ENCODE measurements at places on chromosomes 12 and 14.
A peak's percentile ranks its signal among the peaks of the same experiment; 100 is the strongest.

- peak; percentile 12 for DNase-seq
Observed at GRCh38 chr14:97824218-97824617, 1027.0 kb downstream of the VRK1 start.

- DNase-seq, result no peak
Observed at GRCh38 chr12:77349689-77350370, 284.5 kb upstream of the E2F7 start.

DNA sequence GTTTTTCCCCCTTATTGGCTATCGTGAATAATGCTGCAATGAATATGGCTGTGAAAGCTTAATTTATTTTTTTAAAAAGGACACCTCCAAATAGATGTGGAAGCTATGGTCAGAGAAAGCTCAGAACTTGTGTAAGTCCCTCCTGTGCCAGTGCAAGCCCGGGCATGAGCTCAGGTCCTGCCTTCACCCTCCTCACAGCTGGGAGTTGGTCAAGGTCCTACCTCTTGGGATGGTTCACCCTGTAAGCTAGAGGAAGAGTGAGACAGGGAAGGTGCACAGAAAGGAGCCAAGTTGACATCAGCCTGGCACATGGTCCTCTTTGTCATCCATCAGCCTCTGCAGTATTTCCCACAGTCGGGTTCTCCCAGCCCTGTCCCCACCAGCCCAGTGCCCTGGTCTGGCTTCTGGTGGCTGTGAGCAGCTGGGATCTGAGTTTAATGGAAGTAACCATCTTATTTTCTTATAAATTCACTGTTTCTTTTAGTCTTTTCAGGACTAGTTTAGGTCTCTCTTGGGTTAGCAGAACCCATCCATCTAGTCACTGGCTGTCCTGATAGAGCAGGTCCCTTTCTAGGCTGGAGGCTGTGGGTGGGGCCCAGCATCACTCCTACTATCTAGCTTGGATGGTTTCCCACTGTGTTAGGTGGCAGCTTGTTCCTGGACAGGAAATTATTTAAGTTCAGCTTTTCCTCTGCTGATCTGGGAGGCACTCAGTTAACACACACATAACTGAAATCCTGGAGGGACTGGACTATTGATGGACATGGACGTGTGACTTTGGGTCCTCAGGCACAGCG lies 11.8 kb upstream of the PLEKHG3 start:
- DNase-seq, result no peak

DNA sequence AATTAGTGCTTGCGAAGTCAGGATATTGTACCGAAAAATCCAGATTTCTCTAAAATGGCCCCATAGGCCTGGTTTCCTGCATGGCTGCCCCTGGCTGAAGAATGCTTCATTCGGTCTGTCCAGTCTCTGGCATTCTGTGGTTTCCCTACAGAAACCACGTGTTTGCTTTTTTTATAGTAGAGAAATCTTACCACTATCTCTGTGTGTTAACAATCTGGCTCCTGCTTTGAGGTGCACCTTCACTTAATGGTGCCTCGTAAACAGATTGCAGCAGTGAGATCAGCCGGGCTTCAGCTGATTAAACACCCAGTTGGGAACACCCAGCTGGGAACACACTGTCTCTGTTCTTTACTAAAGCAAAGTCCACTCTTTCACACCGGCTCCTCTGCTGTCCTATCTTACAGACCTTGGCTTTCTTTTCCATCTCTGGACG lies 6.7 kb upstream of the DNAAF2 start:
- peak; percentile 26 for DNase-seq

- no peak for DNase-seq
Observed at GRCh38 chr12:52285172-52285745, 6.1 kb downstream of the KRT81 start.

- peak; percentile 52 for DNase-seq
Observed at GRCh38 chr12:120453977-120454376, 7.7 kb downstream of the GATC start.

DNA sequence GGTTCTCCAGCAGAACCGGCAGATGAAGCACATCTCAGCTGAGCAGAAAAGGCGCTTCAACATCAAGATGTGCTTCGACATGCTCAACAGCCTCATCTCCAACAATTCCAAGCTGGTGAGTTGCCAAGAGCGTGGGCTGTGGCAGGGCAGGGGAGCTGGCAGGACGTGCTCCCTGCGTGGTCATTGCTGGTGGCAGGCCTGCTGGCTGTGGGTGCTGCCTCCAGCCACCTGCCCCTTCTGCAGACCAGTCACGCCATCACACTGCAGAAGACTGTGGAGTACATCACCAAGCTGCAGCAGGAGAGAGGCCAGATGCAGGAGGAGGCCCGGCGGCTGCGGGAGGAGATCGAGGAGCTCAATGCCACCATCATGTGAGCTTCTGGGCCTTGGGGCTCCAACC lies 35.8 kb downstream of the IL31 start:
- DNase-seq, result no peak

- DNase-seq, result no peak
Observed at GRCh38 chr12:38823738-38824137, 81.7 kb downstream of the CPNE8 start.

DNA sequence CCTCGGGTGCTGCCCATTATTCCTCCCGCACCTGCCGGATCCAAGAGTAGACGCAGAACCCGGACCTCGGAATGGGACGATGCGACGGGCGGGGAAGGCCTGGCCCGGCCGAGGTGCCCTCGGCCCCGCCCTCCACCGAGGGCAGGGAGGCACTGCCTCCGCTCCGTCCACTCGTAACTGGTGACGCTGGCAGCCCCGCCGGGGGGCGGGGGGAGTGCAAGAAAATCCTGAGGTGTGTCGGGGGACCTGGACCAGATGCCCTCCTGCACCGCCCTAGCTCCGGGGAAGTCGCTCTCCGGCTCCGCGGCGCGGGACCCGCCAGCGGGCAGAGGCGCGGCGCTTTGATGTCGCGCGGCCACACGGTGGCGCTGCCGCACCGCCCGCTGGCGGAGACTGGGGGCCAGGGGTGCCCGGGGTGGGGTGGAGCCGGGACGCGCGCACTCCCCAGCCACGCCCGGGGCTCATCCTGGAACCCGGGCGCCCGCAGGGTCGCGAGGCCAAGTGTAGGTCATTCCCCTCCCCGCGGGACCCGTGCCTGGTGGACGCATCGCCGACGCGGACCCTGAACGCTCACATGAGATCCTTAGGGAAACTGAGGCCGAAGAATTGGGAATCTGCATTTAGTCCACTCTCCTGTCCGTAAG lies 202.8 kb downstream of the TTC8 start:
- DNase-seq, result peak; percentile 68

- DNase-seq, result no peak
Observed at GRCh38 chr12:108596854-108597558, 878 bp downstream of the TMEM119 start.

DNA sequence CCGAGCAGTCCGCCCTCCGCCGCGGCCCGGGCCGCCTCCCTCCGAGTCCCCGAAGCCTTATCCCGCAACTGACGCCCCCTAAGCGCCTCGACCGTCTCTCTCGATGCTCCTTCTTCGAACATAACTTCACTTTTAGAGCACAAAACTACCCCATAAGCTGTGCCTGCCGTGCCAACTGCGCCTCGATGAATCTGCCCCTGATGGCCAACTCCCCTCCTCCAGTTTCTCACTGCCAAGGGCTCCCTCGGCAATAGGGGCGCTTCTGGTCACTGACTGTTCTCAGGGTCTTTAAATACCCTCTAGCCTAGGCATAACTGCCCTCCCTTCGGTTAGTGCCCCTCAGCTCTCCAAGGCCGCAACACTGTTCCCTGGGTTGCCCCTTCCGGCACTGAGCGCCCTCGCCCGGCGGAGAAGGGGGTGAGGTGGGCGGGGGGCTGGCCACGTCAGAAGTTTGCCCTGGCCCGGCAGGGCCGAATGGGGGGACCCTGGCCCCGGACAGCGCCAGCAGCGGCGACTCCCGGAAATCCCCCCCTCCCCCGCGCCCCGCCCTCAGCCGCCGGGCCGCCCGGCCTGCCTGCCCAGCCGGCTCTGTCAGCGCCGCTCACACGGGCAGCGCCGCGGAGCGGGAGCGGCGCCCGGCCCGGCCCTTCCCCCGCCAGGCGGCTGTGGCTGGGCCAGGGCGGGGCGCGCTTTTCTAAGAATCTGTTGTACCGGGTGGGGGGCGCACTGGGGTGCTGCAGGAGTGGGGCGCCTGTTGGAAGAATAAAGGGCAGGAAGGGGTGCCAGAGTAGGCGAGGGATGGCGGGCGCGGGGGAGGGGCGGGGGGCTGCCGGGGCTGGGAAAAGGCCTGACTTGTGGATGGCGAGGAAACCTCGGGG lies 10.6 kb downstream of the RARG start:
- peak; percentile 67 for DNase-seq

DNA sequence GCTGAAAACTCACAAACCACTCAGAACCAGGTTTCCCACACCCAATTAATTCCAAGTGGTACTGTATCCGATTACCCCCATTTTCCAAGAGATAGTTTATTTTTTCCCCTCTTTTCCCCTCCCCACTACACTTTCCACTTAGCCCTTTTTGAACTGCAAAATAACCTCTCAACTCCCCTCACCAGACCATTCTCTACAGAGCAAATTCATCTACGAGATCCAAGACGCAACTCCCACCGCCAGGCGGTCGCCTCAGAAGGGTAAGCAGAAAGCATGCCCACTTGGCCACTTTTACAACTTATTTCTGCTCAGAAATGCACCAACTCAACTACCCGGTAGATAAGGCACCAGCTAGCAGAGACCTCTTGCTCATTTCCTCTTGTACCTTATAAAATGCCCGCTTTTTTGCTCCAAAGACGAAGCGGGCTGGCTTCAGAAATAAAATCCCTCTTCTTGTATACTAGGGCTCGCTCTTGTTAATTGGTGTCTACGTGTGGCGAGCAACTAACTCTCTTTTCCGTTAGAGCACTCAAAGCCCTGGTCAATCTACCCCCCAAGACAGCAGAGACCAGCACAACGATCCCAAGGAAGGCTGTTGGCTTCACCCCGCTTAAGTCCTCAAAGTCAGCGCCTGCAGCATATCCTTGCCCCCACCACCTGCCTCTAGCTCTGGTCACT lies 910 bp upstream of the SRP54 start:
- peak; percentile 66 for DNase-seq

- no peak for DNase-seq
Observed at GRCh38 chr12:116045150-116045549, 232.3 kb downstream of the MED13L start.

DNA sequence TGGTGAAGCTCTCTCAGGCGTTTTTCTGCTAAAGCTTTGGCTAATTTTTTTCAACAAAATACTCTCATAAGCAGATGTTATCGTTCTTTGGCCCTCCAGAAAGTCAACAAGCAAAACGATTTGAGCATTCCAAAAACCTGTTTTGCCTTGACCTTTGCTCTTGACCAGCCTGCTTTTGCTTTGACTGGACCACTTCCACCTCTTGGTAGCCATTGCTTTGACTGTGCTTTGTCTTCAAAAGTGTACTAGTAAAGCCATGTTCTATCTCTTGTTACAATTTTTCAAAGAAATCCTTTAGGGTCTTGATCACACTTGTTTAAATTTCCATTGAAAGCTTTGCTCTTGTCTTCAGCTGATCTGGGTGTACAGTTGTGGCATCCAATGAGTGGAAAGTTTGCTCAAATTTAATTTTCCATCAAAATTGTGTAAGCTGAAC lies 10.7 kb upstream of the ARID4A start:
- no peak for DNase-seq

DNA sequence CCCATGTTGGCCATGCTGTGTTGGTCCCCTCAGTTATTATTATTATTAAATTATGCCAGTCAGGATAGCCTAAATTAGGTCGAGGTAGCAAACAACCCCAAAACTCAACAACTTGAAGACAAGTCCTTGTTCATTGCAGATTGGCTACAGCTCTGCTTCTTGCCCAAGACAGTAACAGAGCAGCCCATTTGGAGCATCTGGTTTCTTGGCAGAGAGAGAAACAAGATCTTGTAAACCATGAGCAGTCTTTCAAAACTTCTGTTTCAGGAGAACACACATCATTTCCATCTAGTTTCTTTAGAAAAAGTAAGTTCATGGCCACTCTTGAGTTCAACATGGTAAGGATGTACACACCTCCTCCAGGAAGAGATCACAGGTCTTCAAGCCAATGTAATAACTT lies 52.3 kb downstream of the E2F7 start:
- no peak for DNase-seq

GRCh38 chr12:127383281-127383680 lies 883.7 kb upstream of the TMEM132C start:
- DNase-seq, result no peak

GRCh38 chr12:3655328-3655900 lies 97.5 kb downstream of the CRACR2A start:
- peak; percentile 19 for DNase-seq

DNA sequence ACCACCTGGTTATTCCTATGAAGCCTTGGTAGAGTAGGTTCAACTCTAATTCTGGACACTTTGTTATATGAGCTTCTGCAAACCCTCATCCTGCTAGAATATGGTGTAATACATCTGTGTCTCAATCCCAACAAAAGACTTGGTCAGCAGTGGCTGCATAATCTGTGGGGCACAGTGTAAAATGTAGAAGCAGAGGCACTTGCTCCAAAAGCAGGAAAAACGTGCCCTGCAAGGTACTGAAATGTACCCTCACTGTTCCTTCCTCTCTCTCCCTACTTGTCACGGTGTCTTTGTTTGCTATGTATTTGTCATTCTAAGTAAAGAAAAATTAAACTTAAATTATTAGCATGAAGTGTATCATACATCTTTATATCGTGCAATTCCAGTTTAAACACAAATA lies 267.9 kb downstream of the BCL11B start:
- DNase-seq, result no peak

GRCh38 chr12:131443019-131444000 lies 267.6 kb upstream of the SFSWAP start:
- DNase-seq, result no peak

- peak; percentile 82 for DNase-seq
Observed at GRCh38 chr14:78022059-78022458, 148.1 kb upstream of the NRXN3 start.

DNA sequence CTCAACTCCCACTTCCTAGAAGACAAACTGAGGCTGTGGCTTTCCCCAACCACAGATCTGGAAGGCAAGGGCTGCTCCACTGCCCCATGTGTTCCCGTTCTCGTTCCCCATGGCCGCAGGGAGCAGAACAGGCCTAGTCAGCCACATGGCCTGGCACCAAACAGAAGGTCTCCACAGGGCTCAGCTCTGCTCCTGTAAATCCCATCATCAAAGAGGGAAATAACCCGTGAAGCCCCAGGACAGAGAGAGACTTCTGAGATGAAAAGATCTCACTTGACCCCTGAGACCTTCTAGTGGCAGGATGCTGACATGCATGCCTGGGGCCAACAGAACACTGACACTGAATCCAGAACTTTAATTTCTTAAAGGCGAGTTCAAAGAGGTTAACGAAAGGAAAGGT lies 68.9 kb downstream of the BCL11B start:
- no peak for DNase-seq

DNA sequence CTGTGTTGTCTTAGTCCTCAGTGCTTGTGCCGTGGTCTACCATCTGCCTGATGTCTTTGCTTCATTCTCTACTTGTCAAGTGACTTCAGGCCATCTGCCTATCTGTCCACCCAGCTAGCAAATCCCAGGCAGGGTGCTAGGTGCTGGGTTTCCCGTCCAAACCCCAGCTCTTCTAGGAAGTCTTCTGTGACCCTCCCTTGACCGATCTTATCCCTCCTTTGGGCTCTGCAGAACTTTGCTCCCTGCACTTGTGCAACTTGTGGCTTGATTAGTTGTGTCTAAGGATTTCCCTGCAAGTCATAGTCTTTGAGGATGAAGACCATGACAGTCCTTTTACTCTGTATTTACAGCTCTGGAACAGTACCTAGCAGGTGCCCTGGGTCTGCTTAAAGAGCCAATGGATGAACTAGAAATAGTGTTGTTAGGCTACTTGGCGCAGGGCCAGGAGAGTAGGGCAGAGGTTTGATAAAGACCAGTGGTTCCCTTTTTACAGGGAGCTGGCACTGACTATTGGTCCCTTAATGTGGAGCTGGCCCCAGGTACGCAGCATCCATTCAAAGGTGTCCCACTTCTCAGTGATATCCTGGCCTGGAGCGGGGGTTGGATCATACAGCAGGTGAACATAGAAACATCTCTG lies 60.1 kb downstream of the ADCK1 start:
- DNase-seq, result no peak

GRCh38 chr14:105912641-105913180 lies 386.3 kb downstream of the TMEM121 start:
- DNase-seq, result no peak

Data from GM12865 (cell line).